ENCODE measurements at places on chromosomes 2 and 18. TPM values are rescaled to one million over a fixed set of nuclear protein-coding genes. Genes with fewer than 3 reads are reported as not detected.

DNA sequence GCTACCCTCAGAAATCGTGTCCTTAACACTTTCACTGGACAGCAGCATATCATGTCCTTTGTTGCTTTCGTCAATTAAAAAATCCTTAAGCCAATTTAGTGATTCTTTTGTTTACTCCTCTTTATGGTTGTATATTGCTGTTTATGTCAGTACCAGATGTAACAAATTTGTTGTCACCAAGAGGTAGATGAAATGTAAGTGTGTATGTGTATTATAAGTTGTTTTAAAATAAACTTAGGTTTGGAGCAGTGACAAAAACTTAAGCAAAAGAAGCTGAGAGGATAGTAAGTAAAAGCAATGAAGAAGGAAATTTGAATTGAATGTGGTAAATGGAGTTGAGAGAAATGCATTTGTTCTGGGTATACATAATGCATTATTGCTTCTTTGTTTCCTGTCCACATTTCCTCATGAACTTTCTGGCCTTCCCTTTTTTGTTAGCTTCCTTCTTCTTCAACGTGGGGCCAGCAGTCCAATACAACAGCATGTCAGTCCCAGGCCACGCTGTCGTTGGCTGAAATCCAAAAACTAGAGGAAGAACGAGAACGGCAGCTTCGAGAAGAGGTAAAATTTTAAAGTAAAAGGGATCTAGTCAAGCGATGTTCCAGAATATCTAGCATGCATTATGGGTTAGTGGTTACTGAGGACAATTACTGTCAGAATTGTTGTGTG, 30.5 kb upstream of the SNORC start:
- no peak overlapping the region for H3K4me3 ChIP-seq
- H3K36me3 ChIP-seq = no peaks in the 10 kb centered on the region
- no peaks in the 10 kb centered on the region for H3K27me3 ChIP-seq
- no peak overlapping the region for H3K27ac ChIP-seq
- peak; percentile 61 for DNase-seq

- DNase-seq = no peak
- H3K4me1 ChIP-seq = no peaks in the 10 kb centered on the region
- H3K36me3 ChIP-seq = no peaks in the 10 kb centered on the region
- H3K27ac ChIP-seq = no peak overlapping the region
- H3K4me3 ChIP-seq = no peak overlapping the region
These were observed 73.3 kb downstream of the NAB1 start for GRCh38 chr2:190722061-190722759.

DNA sequence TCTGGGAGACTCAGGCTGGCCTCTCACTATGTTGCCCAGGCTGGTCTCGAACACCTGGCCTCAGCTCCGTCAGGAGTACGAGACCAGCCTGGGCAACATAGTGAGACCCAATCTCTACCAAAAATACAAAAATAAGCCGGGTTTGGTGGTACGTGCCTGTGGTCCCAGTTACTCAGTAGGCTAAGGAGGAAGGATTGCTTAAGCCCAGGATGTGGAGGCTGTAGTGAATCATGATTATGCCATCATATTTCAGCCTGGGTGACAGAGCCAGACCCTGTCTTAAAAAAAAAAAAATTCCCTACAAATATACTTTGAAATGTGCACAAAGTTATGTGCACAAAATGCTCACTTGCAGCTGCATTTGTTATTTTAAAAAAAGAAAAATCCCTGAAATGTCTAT, 26.3 kb upstream of the AGAP1 start:
- peaks cover 3% of the 10 kb centered on the region for H3K4me1 ChIP-seq
- no peak overlapping the region for H3K27ac ChIP-seq
- no peaks in the 10 kb centered on the region for H3K27me3 ChIP-seq
- no peak for DNase-seq

- H3K4me1 ChIP-seq = no peaks in the 10 kb centered on the region
- no peak overlapping the region for H3K4me3 ChIP-seq
- no peak overlapping the region for H3K27ac ChIP-seq
- H3K27me3 ChIP-seq = no peaks in the 10 kb centered on the region
- H3K36me3 ChIP-seq = no peaks in the 10 kb centered on the region
These were observed 306.7 kb upstream of the MMADHC start for GRCh38 chr2:149894226-149894625.

GRCh38 chr2:189302274-189302948, 122.8 kb upstream of the COL5A2 start:
- no peak overlapping the region for H3K27ac ChIP-seq
- H3K27me3 ChIP-seq = no peaks in the 10 kb centered on the region
- no peak overlapping the region for H3K4me3 ChIP-seq
- no peak for DNase-seq
- H3K4me1 ChIP-seq = no peaks in the 10 kb centered on the region

DNA sequence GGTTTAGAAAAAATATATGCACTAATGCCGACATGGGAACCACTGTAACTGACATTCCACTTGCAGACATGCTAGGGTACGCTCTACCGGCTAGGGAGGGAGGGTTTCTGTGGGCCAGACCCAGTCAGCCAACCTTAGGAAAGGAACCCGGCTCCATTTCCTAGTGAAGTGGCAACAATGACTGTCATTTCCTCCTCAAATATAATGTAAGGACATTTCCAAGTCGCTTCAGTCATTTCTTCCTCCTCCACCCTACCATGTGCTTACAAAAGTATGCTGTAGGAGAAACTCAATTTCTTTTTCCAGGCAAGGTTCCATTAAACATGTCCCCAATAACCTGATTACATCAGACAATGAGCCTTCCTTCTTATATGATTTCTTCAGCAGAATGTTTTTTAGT, 64.3 kb upstream of the PSMD14 start:
- no peaks in the 10 kb centered on the region for H3K4me1 ChIP-seq
- no peak for DNase-seq
- H3K27me3 ChIP-seq = peaks cover 15% of the 10 kb centered on the region
- no peak overlapping the region for H3K27ac ChIP-seq
- H3K36me3 ChIP-seq = no peaks in the 10 kb centered on the region

GRCh38 chr2:186617148-186617547, 27.3 kb downstream of the ITGAV start:
- no peak for DNase-seq
- no peaks in the 10 kb centered on the region for H3K36me3 ChIP-seq
- H3K27me3 ChIP-seq = no peaks in the 10 kb centered on the region
- peaks cover 18% of the 10 kb centered on the region for H3K4me1 ChIP-seq
- no peak overlapping the region for H3K27ac ChIP-seq
- H3K4me3 ChIP-seq = no peak overlapping the region

DNA sequence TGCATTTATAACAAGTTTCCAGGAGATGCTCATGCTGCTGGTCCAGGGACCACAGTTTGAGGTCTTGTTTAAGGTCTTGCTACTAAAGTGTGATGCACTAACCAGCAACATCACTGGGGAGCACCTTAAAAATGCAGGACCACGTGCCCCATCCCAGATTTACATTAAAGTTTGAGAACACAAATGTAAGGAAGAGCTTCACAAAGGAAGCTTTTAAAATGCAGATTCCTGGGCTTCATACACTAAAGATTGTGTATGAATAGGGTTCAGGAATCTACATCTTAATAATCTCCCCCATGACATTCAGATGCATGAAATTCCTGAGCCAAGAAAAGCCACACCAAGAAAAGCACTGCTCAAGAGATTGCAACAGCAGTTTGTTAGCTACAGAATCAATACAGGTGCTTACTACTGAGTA, 235.3 kb upstream of the TANK start:
- H3K36me3 ChIP-seq = no peaks in the 10 kb centered on the region
- no peak overlapping the region for H3K4me3 ChIP-seq
- no peaks in the 10 kb centered on the region for H3K27me3 ChIP-seq

GRCh38 chr18:32455361-32455760, 15.3 kb downstream of the GAREM1 start:
- no peak overlapping the region for H3K27ac ChIP-seq
- H3K27me3 ChIP-seq = no peaks in the 10 kb centered on the region
- H3K36me3 ChIP-seq = no peaks in the 10 kb centered on the region
- H3K4me3 ChIP-seq = no peak overlapping the region

- H3K27me3 ChIP-seq = no peaks in the 10 kb centered on the region
- no peaks in the 10 kb centered on the region for H3K36me3 ChIP-seq
- H3K4me1 ChIP-seq = no peaks in the 10 kb centered on the region
- DNase-seq = no peak
- no peak overlapping the region for H3K4me3 ChIP-seq
- no peak overlapping the region for H3K27ac ChIP-seq
These were observed 80.1 kb downstream of the FIGN start for GRCh38 chr2:163655667-163656066.

DNA sequence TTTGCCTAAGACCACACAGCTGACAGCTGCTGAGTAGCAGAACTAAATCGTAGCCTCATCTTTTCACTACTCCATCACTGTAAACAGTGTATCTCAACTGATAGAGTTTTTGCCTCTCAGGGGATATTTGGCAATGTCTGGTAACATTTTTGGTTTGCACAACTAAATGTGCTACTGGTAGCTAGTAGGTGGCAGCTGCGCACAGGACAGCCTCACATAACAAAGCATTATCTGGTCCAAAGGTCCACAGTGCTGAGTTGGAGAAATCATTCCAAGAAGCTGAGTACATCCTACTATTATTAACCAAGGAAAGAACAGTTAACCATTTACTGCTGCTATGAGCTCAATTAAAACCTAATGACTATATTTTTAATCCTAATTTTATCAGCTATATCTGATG, 6.1 kb upstream of the CCDC102B start:
- H3K4me3 ChIP-seq = no peak overlapping the region
- H3K27me3 ChIP-seq = no peaks in the 10 kb centered on the region
- no peak for DNase-seq
- H3K4me1 ChIP-seq = no peaks in the 10 kb centered on the region
- H3K27ac ChIP-seq = no peak overlapping the region

DNA sequence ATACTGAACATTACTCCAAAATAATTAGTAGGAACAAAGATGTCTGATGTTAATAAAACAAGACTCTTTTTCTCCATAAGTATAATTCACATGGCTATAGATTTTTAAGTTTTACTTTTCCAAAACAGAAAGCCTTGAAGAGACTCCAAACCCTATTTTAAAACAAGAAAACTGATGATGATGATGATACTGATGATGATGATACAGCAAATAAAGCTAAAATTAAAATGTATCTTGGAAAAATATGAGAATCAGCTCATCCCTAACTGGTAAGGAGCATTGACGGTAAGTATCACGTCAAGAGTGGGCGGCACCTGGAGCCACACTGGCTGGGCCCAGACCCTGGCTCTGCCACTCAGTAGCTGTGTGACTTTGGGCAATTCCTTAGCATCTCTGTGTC, 39.6 kb downstream of the ID2 start:
- H3K36me3 ChIP-seq = no peaks in the 10 kb centered on the region
- H3K4me3 ChIP-seq = no peak overlapping the region
- no peaks in the 10 kb centered on the region for H3K4me1 ChIP-seq
- no peak for DNase-seq
- H3K27me3 ChIP-seq = no peaks in the 10 kb centered on the region

- no peaks in the 10 kb centered on the region for H3K27me3 ChIP-seq
- no peak for DNase-seq
- no peak overlapping the region for H3K4me3 ChIP-seq
- no peaks in the 10 kb centered on the region for H3K4me1 ChIP-seq
- no peak overlapping the region for H3K27ac ChIP-seq
- H3K36me3 ChIP-seq = no peaks in the 10 kb centered on the region
These were observed 132.1 kb downstream of the COL6A3 start for GRCh38 chr2:237281836-237282306.

DNA sequence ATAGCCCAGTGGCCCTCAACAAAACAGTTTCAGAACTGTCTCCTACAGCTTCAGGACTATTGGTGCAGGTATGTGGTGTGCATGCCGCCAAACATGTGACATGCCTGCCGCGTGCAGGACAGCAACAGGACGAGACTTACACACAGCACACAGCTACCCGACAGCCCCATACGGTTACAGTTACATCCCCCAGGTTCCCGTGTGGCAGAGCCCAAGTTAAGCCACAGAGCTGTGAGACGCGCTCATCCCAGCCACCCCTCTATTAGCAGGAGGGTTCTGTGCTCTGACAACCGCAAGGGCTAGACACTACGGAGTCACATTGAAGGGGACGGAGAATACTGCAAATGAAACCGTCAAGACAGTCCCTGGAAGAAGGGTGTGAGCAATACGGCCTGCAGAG, 16.4 kb upstream of the TUBB6 start:
- H3K36me3 ChIP-seq = no peaks in the 10 kb centered on the region
- H3K27ac ChIP-seq = no peak overlapping the region
- H3K4me1 ChIP-seq = no peaks in the 10 kb centered on the region

GRCh38 chr2:234794866-234795265, 157.0 kb upstream of the SH3BP4 start:
- no peak overlapping the region for H3K4me3 ChIP-seq
- no peaks in the 10 kb centered on the region for H3K4me1 ChIP-seq
- no peak for DNase-seq
- no peaks in the 10 kb centered on the region for H3K36me3 ChIP-seq

- DNase-seq = no peak
- no peaks in the 10 kb centered on the region for H3K27me3 ChIP-seq
- no peak overlapping the region for H3K4me3 ChIP-seq
These were observed 34.7 kb downstream of the ST6GAL2 start for GRCh38 chr2:106851087-106851874.

DNA sequence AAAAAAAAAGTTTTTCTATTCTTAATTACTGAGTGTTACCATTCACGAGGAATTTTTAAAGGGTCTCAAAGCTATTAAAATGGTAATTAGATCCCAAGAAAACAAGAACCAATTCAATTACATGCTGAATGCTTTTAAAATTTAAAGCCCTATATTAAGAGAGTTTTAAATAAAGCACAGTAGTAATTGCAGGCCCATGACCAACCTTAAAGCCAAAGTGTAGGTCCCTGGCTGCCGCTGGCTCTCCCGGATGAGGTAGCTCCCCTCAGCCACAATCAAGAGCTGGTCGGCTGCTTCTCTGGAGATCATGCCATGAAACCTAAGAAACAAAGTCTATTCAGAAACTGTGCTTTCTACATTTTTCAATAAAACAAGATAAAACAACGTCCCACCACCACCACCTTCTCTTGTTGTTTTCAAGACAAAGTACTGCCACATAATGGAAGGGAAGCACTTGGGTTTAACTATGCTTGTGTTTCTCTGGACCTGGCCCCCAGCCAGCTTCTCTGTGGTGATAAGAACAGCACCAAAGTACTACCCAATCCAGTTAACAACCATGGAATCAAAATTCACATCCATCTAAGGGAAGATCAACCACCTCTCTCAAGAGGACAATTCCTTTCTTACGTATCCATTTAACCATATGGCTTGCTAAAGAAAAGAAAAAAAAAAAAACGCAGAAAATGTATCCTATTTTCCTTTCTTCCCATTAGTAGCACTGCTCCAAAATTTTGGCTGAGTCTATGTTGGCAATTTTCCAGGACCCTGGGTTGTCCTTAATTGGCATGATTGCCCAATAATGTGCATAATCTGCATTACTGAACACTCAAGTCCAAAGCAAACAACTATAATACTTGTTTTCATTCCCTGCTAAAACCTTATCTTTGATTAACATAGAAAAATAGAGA, 90.1 kb downstream of the CHN1 start:
- peak; percentile 21 for DNase-seq
- no peak overlapping the region for H3K27ac ChIP-seq
- H3K4me1 ChIP-seq = no peaks in the 10 kb centered on the region
- H3K27me3 ChIP-seq = no peaks in the 10 kb centered on the region

TTN gene
- 4.3 TPM for polyA plus RNA-seq

ACMSD gene
- polyA plus RNA-seq = not detected

APLF gene
- polyA plus RNA-seq = 2.7 TPM

HNMT gene
- 36.1 TPM for polyA plus RNA-seq

PTPRN gene
- 45.3 TPM for polyA plus RNA-seq

TUBA3E gene
- not detected for polyA plus RNA-seq

EFHD1 gene
- 12.9 TPM for polyA plus RNA-seq

FEV gene
- polyA plus RNA-seq = 5.3 TPM

CDCA7 gene
- polyA plus RNA-seq = 0.40 TPM
